ENCODE measurements at places on chromosomes 1 and 21.

DNA sequence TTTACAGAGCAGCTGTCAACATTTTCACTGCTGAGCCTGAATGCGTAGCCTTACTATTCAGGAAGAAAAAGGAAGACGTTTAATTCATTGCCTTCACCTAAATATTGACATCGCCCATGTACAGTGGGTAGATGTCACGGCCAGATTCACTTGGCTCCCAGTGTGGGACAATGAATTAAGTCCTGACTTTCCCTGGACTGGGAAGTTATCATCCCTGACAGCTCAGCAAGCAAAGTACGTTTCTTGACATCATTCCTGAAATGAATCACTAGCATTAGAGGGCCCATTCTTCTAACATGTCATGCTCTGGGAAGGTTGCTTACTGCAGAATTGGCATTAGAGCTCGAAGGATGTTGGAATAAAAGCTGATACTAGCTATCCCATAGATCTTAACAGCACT is 37.8 kb downstream of the LRRC53 start:
- DNase-seq = no peak

GRCh38 chr21:14572204-14572780 is 26.2 kb upstream of the SAMSN1 start:
- no peak for DNase-seq

- no peak for DNase-seq
Measured at GRCh38 chr1:38779491-38779890, 80.1 kb downstream of the RRAGC start.

GRCh38 chr1:156747742-156748669 is 3.5 kb downstream of the HDGF start:
- DNase-seq = no peak

GRCh38 chr1:20102875-20103274 is 16.5 kb downstream of the PLA2G2D start:
- peak; percentile 75 for DNase-seq

DNA sequence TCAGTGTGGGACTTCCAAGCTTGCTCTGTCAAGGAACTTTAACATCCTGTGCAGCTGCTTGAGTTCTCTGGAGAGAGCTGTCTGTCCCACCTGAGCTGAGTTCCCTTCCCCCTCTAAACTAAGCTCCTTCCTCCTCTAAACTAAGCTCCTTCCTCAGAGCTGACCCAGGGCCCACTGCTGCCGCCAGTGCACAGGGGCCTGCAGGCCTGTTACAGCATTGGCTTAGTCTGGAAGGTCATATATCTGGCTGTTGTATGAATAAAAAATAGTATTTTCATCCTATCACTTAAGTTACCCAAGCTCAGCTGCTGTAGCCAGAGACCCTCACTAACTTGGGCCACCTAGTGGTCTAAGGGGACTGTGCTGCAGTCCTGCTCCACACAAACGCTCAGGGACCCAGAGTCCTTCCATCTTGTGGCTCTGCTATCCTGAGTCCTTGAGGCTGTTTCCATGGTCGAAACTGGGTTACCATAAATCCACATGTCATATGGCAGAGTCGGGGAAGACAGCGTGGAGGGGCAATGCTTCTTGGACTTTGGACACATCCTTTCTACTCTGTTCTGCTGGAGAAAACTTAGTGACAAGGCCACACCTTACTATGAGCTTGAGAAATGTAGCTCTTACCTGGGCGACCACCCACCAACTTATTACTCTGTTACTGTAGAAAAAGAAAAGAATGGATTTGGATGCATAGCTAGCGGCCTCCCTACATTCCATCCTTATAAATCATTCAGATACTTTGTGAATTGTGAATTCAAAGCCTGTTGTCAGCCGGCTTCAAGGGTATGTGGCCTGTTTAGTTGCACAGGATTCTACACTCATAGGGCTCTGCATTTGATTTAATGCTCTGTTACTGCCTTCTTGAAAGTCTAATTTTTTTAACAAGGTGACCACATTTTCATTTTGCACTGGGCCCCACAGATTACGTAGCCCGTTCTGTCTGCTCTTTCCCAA is 71.4 kb upstream of the GCLM start:
- DNase-seq = no peak

DNA sequence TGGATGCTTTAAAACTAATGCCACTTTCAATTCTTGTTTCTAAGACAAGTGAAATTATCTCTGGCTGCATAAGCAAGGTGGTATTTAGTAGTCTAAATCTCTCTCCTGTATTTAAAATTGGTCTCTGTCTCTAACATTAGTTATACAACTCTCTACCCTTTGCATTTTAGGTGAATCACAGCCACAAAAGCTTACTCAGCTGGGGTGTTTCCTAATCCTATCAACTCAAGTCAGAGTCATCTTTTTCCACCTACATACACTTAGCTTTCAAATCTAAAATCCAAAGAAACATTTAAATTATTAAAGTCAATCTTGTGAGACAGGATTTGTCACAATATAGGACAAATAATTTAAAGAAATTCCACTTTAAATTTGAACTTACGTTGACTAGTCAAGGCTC is 255.1 kb upstream of the CXADR start:
- no peak for DNase-seq

DNA sequence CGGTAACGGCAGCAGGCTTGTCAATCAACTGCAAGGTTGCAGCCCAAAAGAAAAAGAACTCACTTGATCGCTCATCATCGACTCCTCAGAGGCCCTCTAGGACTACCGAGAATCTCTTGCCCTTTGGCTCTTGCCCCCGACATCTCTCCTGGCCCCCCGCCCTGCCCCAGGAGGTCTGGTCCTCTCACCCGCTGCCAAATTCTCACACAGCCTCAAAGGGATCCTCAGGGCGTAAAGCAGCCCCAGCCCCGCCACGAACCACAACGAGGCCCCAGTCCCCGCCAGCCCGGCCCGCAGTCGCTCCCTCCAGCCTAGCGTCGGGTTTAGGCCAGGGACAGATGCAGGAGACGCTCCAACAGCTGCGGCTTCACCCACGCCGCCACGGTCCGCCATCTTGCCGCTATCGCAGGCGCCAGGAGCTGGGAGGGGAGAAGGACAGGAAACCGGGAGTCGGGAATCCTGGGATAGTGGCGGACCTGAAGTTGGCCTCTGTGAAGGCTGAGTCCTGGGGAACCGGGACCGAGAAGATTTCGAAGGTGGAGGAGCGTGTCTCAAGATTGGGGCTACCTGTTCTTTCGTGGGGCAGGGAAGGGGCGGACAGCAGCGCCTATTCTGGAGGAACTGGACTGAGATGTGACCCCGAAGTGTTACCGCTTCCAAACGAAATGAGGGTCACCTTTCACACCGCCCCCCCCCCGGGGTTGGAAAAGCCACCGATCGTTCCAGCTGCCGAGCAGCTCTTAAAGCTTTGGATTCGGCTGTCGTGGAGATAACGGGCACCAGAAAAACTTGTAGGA is at the start of gene ST7L:
ST7L (minus strand) TSS at position 421 of the 797 bp plus-strand sequence; CDS start at position 393, 28 bp downstream.
- DNase-seq = peak; percentile 87

GRCh38 chr21:42496839-42497202 is 797 bp upstream of the RSPH1 start:
- DNase-seq = no peak

DNA sequence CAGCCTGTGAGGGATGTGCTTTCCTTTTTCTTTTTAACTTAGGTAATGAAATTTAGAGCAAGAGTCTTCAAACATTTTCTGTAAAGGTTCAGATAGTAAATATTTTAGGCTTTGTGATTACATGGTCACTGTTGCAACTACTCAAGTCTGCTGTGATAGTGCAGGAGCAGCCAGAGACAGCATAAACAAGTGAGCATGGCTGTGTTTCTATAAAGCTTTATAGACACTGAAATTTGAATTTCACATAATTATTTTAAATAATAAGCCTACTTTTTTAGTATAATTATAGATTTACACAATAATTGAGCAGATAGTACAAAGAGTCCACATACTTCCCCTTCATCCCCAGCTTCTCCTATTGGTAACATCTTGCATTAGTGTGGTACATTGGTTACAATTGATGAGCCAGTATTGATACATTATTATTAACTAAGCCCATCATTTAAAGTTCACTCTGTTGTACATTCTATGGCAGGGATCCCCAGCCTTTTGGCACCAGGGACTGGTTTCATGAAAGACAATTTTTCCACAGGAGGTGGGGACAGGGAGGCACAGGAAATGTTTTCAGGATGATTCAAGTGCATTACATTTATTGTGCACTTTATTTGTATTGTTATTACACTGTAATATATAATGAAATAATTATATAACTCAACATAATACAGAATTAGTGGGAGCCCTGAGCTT is 3.0 kb downstream of the ATF6 start:
- DNase-seq = no peak

DNA sequence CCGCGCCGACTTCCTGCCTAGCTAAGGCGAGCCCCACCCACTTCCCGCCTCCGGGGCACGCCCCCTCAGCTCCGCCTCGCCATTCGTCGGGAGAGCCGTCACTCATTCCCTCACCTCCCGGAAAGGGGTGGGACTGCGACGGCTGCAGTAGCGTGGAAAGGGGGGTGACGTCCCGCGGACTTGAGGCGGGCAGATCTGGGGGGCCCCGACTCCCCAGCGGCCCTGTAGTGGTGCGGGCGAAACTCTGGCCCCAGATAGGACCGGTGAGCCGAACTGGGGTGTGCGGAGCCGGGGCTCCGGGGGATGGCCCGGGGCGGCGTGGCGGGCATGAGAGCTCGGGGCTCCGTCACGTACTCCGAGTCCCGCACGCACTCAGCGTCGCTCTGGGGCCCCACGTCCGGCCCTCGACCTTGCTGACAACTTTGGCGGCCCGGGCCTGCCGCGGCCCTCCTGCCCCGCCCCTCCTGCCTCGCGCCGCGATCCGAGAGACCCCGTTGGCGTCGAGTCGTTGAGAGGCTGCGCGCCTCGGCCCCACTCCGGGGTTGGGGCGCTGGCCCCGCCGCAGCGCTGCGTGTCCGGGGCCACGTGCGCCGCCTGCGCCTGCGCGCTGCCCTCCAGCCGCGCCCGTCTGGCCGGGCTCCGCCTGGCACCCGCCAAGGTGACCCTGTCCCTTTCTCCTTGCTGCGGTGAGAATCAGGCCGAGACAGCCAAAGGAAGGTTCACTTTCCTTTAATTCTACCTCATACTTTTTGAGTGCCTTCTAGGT is 395 bp upstream of the ENO1 start:
- DNase-seq = peak; percentile 99

DNA sequence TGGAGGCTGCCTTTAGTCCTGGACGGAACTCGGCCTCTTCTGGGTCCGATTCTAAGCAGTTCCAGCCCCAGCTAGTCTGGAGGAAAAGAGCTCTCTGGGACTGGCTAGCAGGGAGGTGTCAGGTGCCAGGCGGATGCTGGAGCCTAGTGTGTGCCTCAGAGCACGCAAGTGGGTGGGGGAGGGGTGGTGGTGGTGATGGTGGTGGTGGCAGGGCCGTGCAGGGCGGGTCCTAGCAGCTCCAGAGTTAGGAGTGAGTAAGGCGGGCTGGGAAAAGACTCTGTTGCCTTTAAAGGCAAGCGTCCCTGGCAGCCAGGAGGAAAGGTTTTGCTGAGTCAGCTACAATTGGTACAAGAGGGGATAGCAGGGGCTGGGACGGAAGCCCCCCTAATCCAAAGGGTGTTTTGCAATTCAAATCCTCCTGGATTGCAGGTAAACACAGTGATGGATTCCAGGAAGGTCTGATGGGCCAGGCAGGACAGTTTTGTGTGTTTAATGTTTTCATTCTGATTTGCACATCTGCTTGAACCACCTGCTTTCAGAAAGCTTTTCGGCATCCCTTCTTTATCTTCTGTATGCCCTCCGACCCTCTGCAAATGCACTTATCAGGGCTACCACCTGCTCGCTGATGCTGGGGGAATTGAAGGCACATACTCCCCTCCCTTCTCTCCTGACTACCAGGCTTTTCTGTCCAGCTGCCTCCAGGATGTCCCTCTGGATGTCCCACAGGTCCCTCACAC is 4.1 kb upstream of the SLC2A1 start:
- DNase-seq = peak; percentile 31

DNA sequence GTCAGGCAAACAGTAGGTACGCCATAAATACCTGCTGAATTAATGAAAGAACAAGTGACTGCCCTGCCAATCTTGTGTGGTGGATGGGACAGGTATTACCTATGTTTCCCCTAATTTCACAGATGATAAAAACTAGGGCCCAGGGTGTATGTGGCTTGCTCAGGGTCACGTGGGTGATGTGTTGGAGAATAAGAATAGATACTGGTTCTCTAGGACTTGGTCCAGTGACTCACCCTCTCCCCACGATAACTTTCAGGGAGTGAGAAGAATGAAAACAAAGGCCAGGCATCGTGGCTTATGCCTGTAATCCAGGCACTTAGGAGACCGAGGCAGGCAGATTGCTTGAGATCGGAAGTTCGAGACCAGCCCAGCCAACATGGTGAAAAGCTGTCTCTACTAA is 26.7 kb downstream of the SLC26A9 start:
- DNase-seq = peak; percentile 39

GRCh38 chr21:42193721-42194120 is 25.2 kb upstream of the ABCG1 start:
- no peak for DNase-seq

GRCh38 chr21:14273736-14274538 is 58.0 kb downstream of the RBM11 start:
- DNase-seq = no peak

DNA sequence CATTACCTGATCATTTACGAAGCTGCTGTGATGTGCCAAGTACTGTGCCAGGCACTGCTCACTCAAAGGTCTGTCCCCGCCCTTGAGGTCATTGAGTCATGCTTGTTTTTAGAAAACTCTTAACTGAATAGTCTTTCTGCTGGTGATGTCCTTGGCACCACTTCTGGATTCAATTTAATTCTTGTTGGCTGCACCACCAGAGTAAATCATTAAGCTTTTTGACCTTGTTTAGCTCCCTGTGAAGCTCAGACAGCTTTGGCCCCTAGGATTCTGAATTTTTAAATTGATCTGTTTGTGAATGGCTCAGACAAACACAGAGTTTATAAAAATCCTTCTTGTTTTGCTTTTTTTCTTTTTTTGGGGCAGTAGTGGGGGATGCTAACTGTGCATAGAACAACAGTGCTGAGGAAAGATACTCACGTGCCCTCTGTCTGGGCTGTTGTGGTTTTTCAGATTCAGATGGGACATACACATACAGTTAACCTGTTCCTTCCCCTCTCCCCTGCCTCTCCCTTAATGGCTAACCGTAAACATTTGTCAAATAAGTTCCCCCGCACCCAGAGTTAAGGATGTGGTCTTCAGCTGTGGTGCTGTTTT is 67.6 kb downstream of the MTR start:
- peak; percentile 11 for DNase-seq

- no peak for DNase-seq
Measured at GRCh38 chr1:74913978-74914377, 181.0 kb downstream of the TYW3 start.

DNA sequence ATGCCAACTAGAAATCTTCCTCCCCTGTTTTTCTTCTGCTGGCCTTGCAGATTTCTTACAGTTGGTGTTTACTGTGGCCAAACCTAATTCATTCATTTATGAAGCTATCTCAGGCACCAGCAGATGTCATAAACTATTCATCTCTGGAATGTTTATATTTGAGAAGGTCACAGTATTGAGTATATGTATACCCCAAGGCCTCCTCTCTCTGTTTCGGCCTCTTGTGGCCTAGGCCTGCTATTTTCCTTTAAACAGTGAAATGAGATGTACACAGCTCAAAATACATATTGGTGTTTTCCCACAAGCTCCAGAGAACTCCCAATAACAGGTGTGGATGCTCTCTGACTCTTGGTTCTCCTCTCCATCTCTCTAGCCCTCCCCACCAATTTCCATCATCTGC is 520.7 kb upstream of the CAMK1G start:
- DNase-seq = no peak

- DNase-seq = no peak
Measured at GRCh38 chr1:236947794-236948193, 56.4 kb downstream of the MT1HL1 start.

GRCh38 chr21:45901061-45901690 is 80.4 kb upstream of the COL6A1 start:
- DNase-seq = no peak
